ENCODE measurements at places on chromosomes 4 and X.

DNA sequence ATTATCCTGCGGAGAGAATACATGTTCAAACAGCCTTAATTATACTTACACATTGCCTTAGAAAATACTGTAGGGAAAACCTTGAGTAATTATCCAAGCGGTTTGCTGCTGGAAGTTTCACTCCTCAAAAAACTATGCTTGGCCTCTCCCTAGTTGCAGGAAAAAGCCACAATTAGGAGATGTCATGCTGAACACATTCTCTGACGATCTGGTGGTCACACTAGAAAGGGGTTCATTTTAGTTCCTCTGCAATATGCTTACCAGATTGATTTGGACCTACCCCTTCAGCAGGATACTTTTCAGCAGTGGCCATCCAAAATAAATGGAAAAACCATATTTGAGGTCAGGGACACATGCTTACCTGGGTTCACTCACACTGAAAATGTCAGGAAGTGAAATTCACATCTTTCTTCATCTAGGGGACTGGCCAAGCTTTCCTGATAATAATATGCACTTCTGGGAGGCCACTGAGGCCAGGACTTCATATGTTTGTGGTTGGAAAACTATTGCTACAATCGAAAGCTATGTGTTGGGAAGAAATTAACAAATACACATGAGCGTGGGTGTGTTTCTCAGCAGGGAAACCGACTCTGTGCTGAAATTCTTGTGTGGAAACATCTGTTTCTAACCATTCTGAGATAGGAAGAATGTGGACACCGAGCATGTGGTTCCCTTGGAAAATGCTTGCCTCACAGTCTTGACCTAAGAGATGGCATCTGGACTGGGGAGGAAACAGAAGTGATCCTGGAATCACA, 68.8 kb downstream of the ATXN3L start:
- peak; percentile 23 for DNase-seq

DNA sequence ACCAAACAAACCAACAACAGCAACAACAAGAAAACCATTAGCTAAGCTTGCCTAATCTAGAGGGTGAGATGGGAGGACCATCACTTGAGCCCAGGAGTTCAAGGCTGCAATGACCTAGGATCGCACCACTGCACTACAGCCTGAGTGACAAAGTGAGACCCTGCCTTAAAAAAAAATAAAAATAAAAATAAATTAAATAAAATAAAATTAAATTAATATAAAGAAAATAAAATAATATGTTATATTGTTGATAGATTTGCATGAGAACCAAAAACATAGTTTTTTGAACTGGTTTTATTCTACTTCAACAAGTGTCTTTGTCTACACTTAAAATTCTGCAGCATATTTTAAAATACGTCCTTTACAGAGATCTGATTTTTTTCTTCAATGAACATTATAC, 2683.1 kb downstream of the ARAP2 start:
- DNase-seq: no peak

GRCh38 chr4:141240671-141241070, 20.0 kb downstream of the ZNF330 start:
- no peak for DNase-seq

DNA sequence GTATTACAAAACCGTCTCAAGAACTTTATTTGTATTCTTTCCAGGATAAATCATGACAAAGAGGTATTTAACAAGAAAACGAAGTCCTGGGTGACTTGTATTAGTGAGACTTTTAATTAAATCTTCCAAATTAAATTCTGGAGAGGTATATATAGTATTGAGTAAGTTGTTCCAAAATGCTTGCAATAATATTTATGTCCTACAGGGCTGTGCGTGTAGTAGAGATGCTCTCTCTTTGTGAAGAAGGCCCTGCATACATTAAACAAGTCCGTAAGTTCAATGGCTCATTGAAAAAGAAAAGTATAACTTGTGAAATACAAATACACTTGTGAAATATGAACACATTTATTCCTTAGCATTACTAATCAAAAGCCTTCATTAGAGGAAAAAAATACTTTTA, 211.4 kb downstream of the ARHGAP24 start:
- no peak for DNase-seq

DNA sequence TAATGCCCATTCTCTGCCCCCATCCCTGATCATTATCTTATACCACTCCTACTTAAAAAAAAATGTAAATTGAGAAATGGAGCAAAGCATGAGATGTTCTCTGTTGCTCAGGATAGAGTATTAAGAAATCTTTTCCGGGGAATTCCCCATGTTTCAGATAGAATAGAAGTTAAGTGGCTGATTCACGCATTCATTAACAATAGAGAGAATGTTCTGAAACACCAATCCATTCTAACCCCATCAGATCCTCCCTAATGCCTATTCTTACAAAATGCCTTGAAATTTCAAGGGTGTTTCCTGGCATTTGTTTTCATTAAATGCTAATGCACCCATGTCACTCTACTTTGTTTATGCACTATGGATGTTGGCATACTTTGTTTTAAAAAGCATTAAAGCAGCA, 101.1 kb downstream of the AREG start:
- no peak for DNase-seq

GRCh38 chr4:38667085-38667893, 3.3 kb downstream of the KLF3 start:
- DNase-seq: peak; percentile 99

Measured in hematopoietic multipotent progenitor cell treated with erythropoietin and hydrocortisone succinate and interleukin-3 and kit ligand, for 6 days (in vitro differentiated cells).